ENCODE measurements at places on chromosomes 3 and 15. TPM values are rescaled to one million over a fixed set of nuclear protein-coding genes. Genes with fewer than 3 reads are reported as not detected.

ZNF385D gene
- 0.42 TPM for total RNA-seq

TMEM45A gene
- total RNA-seq, result 2.7 TPM

RFX7 gene
- total RNA-seq, result 8.8 TPM

STRA6 gene
- 69.6 TPM for total RNA-seq

PCSK6 gene
- total RNA-seq, result 10.2 TPM

PLA2G4F gene
- not detected for total RNA-seq

GPR149 gene
- not detected for total RNA-seq

FBXO22 gene
- total RNA-seq, result 80.3 TPM

B3GALNT1 gene
- total RNA-seq, result 0.08 TPM

ULK3 gene
- 31.7 TPM for total RNA-seq

SLC12A1 gene
- not detected for total RNA-seq

ISLR gene
- 0.39 TPM for total RNA-seq

DNASE1L3 gene
- total RNA-seq, result not detected

SNX22 gene
- 0.81 TPM for total RNA-seq

CDC25A gene
- 9.2 TPM for total RNA-seq

SLC28A1 gene
- total RNA-seq, result not detected

LRRC31 gene
- not detected for total RNA-seq

C3orf52 gene
- total RNA-seq, result 11.1 TPM

RBP2 gene
- not detected for total RNA-seq

CD86 gene
- not detected for total RNA-seq

VWA5B2 gene
- total RNA-seq, result 0.60 TPM

GPR176 gene
- total RNA-seq, result 11.4 TPM

CELSR3 gene
- total RNA-seq, result 4.4 TPM

NPRL2 gene
- total RNA-seq, result 13.9 TPM

METTL6 gene
- 24.9 TPM for total RNA-seq

ZDHHC23 gene
- 3.5 TPM for total RNA-seq
